CD4-positive, alpha-beta T cell treated with Interferon alpha-2 for 1 hour (primary cell): ENCODE measurements at places on chromosomes 5 and 9.

- DNase-seq: no peak
Measured at GRCh38 chr9:98883276-98883675, 60.4 kb upstream of the COL15A1 start.

DNA sequence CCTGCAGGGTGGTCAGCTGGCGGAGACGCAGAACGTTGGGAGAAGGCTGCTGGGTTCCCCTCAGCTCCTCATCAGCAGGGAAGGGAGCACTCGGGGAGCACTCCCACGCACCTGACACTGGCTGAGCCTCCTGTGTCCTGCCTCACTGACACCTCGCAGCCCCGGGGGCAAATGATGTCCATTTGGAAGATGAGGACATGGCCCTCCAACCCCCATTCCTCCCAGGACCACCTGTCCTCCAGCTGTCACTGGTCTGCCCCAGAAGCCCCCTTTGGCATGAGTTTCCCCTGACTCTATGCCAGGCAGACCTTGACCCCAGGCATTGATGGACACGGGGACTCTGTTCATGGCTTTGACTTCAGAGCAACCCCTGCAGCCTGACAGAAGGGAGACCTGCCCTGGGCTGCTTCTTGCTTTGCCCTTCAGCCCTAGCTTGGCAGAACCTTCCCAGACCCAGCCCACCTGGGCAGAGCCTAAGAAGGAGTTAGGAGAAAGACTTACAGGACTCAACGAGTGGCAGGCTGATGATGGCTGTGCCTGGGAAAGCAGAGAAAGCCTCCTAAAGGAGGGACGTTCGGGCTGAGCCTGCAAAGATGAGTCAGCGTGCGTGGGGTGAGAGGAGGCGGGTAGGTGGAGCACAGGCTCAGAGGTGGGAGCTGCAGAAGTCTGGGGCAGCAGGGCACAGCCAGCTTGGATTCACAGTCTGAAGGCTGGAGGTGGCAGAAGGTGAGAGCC lies 90.6 kb downstream of the LMX1B start:
- no peak for DNase-seq

GRCh38 chr5:59579824-59580167 lies 313.7 kb downstream of the PDE4D start:
- DNase-seq: no peak

- no peak for DNase-seq
Measured at GRCh38 chr5:12217039-12217438, 312.8 kb upstream of the CTNND2 start.

DNA sequence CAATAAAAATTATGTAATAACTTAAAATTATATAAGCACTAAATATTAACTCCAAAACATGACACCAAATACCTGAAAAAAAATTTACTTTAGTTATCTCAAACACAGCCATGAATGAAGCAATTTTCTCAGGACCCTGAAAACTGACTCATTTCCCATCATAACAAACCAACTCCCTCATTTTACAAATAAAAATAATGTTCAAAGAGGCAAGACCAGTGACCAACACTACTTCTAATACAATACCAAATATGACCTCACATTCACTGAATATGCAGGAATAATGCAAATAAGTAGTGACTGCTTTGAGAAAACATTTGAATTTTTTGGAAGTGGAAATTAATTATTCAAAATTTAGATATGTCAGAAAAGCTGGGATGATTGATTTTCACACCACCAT lies 21.6 kb downstream of the FBLL1 start:
- DNase-seq: no peak

GRCh38 chr9:109640580-109641371 lies 139.2 kb upstream of the PALM2AKAP2 start:
- no peak for DNase-seq

- no peak for DNase-seq
Measured at GRCh38 chr9:127770583-127770904, 7.9 kb downstream of the SH2D3C start.

GRCh38 chr9:34741628-34742027 lies 31.7 kb upstream of the CCL21 start:
- no peak for DNase-seq

DNA sequence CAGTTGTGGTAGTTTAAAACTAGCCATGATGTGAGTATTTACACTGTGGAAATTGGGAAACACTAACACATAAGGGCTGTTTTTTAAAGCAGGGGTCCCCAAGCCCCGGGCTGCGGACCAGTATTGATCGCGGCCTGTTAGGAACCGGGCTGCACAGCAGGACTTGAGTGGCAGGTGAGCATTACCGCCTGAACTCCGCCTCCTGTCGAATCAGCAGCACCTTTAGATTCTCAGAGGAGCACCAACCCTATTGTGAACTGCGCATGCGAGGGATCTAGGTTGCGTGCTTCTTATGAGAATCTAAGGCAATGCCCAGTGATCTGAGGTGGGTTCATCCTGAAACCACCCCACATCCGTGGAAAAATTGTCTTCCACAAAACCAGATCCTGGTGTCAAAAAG lies 127.8 kb downstream of the PCSK5 start:
- peak; percentile 24 for DNase-seq

DNA sequence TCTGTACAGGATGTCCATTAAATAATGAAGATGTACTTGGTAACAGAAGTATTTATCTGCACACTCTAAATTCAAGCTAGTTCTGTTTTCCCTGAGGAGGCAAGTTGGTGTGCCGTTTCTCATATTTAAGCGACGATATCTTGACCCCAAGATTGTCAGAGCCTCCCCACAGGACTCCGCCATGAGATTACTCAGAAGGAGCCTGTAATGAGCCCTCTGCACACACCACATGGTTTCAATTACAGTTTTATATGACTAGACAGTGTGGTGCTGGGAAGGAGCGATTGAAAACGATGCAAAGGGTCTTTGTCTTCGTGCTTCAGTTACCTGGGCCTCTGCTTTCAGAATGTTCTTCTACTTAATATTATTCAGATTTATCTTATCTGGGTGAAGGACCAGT lies 840.4 kb upstream of the WWC1 start:
- no peak for DNase-seq

DNA sequence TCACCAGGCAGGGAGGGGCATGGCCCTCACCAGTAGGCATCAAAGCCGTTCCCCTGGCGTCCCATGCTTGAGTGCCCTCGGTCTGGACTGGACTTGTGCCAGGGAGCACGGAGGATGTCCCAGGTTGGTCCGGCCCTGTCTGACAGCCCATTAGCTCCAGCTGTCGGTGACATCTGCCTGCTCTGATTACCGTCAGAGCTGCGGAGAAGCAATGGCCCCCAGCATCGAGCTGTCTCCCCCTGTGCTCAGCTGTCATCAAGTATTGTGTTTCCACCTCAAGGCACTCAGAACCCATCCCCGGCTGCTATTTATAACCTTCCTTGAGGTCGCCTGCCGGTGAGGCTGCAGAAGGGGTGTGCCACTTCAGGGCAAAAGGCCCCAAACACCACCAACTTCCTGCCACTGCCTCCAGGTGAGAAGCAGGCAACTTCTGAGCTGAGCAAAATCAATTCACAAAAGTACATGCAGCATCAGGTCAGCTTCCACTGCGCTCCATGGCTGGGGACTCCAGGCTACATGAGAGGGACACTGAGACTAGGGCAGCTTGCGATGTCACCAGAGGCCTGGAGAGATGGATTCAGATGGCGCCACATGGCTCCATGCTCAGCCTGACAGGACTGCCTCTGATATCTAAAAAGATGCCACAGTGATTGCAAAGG lies 142.7 kb downstream of the C5orf15 start:
- peak; percentile 41 for DNase-seq

- no peak for DNase-seq
Measured at GRCh38 chr5:150621301-150621700, 19.2 kb upstream of the SYNPO start.

GRCh38 chr5:99089822-99090549 lies 161.2 kb upstream of the CHD1 start:
- DNase-seq: no peak

GRCh38 chr5:168411871-168412270 lies 74.4 kb upstream of the RARS1 start:
- DNase-seq: no peak

GRCh38 chr5:80125022-80125961 lies 90.1 kb downstream of the THBS4 start:
- no peak for DNase-seq
